ENCODE measurements at places on chromosomes 13 and 19.

DNA sequence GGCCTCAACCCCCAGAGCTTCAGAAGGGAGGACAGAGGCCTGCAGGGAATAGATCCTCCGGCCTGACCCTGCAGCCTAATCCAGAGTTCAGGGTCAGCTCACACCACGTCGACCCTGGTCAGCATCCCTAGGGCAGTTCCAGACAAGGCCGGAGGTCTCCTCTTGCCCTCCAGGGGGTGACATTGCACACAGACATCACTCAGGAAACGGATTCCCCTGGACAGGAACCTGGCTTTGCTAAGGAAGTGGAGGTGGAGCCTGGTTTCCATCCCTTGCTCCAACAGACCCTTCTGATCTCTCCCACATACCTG, 969 bp upstream of the CEACAM5 start:
- no peak for DNase-seq

DNA sequence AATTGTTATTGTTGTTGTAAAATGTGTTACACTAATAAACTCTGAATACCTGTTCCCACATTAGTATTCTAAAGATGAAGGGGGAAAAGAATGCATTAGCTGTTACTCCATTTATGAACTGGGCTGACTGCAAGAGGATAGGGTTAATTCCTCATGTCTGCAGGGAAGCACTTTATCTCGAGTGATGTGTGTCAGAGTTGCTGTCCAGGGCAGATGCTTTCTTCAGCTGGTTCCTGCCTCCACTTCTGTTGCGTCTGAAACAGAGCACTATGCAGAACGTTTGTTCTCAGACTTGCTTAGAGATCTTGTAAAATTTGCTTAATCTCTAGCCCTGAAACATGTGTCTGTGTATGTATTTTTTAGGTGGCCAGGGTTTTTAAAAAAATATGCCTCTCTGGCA, 318.8 kb downstream of the SPRY2 start:
- no peak for DNase-seq

DNA sequence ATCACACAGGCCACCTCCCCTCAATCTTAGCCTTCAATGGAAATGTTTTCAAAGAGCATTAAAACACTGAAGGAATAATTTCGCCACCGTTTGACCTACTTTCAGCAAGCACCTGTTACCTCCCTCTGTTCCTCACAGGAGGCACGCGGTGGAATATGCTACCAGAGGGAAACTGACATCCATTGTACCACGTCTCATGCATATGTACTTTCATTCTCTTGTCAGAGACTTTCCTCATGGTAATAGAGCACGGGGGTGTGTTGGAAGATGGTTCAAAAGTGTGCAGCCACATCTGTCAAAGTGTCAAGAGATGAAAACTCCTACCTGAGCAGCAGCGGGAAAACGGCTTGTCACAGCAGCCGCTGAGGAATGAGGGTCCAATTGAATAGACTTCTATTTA, 143.4 kb downstream of the NALCN start:
- no peak for DNase-seq

GRCh38 chr13:111644750-111645149, 324.3 kb downstream of the TEX29 start:
- no peak for DNase-seq

DNA sequence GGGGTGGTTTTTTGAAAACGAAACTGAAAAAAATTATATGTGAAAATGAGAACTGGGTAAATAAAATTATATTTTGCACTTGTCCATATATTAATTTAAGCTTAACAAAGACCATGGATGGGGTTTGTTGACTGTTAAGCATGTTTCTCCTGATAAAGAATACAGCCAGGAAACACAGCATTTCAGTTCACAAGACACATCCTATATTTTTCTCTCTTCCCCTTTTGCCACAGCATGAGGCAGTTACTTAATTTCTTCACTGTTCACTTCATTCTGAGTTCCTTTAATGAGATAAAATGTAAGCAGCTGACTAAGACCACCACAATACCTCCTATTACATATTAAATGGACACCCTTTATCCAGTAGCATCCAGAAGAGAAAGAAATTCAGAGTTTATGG, 64.0 kb downstream of the RXFP2 start:
- peak; percentile 65 for DNase-seq

DNA sequence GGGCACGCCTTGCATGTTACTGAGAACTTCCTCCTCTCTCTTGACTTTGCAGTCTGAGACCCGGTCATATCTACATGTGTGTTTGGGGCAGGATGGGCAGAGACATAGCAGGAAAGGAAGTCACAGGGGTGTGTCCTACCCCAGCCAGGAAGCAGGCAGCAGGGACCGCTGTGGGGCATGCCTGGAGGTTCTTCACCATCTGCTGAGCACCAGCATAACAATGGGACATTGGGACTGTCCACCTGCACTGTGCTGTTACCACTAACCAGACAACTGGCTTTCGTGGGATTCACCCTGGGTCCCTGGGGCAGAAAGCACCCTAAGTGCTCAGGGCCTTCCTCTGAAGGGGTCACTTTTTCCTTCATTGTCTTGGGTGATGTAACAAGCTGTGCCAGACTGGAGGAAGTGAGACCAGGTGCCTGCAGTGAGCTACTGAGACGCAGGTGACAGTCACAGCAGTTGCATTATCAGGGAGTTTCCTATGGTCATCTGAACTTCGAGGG, 2.6 kb upstream of the HAUS5 start:
- DNase-seq: peak; percentile 40

GRCh38 chr13:48006396-48006795, 5.3 kb upstream of the SUCLA2 start:
- no peak for DNase-seq

DNA sequence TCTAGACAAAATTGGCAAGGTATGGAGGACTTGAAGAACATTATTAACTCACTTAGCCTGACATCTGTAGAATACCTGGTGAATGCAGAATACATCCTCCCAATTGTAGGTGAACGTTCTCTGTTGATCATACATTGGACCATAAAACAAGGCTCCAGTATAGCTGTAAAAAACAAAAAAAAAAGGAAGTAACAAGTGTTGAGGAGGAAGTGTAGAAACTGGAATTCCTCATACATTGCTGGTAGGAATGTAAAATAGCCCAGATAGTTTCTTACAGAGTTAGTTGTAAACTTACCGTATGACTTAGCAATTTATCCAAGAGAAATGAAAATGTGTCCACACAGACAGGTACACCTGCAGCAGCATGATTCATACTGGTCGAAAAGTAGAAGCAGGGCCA, 44.8 kb downstream of the TSSK6 start:
- peak; percentile 55 for DNase-seq

GRCh38 chr19:28885965-28886364, 327.0 kb downstream of the UQCRFS1 start:
- no peak for DNase-seq

DNA sequence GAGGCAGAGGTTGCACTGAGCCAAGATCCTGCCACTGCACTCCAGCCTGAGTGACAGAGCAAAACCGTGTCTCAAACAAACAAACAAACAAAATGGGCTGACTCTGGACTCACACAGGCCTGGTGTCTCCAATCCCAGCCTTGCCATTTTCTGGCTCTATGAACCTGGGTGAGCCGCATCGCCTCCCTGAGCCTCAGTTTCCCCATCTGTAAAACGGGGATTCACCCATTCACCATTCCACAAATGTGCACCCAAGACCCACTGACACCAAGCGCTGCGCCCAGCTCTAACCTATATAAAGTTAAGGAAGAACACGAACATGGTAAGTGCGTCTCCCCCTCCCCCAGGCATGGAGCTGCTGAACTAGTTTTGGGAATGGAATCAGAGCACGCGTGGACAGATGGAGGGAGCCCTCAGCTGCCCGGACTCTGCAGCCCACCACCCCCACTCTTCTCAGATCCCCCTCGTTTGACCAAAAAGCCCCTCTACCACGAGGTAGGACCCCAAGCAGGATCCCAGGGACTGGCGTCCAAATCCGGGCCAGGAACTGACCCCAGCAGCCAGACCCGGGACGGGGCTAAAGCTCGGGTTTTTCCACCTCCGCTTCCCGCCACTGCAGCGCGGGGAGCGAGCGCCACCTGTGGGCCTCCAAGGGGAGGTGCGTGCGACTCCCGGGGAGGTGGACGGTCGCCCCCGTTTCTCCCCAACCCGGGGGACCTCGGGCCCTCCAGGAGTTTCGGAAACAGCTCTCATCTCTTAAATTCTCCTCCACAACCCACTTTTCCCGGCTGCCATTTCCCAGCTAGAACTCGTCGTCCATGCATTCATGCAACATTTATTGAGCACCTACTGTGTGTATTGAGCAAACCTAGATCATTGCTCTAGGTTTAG, 33.0 kb upstream of the ADGRE5 start:
- DNase-seq: peak; percentile 41

- no peak for DNase-seq
Observed at GRCh38 chr19:13275016-13275722, 125.0 kb downstream of the IER2 start.

DNA sequence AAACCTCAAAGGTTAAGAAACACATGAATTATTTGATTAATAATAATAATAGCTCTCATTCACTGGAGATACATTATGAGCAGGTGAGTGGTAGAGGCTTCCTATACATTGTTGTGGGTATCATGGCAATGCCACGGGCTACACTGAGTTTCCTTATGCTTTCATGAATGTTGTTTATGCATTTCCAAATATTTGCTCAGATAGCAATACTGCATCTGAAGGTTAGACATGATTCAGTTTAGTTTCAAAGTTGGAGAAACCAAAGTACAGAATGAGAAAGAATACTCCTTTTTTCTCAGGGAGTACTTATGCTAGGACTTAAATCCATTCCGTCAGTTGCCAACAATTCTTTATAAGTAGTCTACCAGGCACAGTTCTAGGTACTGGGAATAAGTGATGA, 108.5 kb downstream of the FRY start:
- DNase-seq: no peak

DNA sequence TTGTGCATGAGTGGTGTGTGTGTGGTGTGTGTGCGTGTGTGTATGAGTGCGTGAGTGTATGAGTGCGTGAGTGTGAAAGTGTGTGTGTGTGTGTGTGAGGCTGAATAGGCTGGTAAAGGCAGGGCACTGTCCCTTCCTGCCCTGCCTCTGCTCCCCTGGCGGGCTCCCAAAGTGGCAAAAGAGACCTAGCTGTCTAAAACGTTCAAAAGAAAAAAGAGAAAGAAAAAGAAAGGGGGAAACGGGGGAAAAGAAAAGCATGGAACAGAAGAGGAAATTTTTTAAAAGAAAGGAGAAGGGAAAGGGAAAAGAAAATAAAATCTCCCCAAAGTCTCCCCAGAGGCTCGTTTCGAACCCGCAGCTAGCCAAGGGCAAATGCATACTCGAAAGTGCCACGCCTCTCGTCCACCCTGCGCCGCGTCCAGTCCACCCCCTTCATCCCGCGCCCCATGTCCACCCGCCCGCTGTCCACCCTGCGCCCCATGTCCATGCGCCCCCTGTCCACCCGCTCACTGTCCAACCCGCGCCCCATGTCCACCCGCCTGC, 37.0 kb upstream of the FLT1 start:
- peak; percentile 22 for DNase-seq

GRCh38 chr13:40665126-40666044, 1.1 kb downstream of the FOXO1 start:
- peak; percentile 39 for DNase-seq

DNA sequence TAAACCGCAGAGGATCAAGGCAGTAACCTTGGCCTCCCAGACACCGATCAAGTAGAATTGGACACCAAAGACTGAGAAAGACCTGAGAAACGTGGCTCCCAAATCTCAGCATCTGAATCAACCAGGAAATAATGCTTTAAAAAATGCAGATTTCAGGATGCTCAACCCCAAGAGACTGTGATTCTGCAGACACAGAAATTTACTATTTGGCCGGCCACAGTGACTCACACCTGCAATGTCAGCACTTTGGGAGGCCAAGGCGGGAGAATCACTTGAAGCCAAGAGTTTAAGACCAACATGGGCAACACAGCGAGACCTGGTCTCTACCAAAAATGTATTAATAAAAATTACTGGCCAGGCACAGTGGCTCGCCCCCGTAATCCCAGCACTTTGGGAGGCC, 6.2 kb downstream of the ABCC4 start:
- DNase-seq: no peak

DNA sequence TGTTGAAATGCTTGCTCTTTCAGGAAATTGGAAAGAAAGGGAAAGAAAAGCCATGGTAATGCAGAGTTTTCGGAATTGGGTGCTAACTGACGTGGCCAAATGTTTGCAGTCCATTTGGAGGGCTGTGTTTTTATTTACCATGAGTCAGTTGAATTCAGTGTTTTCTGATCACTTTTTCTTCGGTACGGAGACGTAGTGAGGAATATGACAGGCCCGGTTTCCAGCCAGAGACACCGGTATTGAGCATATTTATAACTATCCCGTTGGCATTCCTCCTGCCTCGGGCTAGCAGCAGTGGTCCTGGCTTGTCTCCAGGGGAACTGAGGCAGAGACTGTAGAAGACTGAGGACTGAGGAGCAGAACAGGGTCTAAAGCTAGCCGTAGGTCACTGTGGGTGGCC, 1.0 kb downstream of the CDC16 start:
- no peak for DNase-seq

DNA sequence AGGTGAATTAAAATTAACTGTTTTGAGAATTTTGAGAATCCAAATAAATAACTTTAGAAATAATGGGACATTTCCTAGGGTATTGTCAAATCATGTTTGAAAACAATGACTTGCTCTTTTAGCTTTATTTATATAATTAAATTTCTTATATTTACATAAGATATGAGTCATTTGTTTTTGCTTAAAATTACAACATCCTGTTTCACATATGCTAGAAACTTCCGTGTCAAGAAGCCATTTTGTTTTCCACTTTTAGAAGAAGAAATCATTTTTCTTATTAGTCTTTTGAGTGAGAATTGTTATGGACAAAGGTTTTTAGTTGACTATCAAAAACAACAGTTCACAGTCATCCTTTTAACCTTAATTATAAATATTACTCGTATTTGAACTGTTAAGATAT, 48.2 kb downstream of the DPY19L3 start:
- peak; percentile 1 for DNase-seq

DNA sequence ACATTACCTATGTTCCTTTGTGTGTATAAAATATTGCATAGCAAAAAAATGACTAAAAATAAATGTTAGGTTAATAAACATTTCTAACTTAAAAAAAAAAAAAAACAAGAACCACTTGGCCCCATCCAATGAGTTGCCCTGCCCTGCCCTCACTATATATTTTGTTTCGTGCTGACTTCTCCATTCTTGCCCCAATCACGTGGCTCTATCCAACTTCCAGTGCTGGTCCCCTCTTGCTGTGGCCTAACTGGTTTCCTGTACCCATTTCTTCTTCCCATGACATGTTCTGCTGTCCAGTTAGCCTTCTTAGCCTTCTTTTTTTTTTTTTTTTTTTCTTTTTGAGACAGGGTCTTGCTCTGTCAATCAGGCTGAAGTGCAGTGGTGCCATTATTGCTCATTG, 151.6 kb downstream of the FOXO1 start:
- peak; percentile 13 for DNase-seq

- DNase-seq: no peak
Observed at GRCh38 chr13:19763618-19764017, 19.1 kb downstream of the PSPC1 start.

DNA sequence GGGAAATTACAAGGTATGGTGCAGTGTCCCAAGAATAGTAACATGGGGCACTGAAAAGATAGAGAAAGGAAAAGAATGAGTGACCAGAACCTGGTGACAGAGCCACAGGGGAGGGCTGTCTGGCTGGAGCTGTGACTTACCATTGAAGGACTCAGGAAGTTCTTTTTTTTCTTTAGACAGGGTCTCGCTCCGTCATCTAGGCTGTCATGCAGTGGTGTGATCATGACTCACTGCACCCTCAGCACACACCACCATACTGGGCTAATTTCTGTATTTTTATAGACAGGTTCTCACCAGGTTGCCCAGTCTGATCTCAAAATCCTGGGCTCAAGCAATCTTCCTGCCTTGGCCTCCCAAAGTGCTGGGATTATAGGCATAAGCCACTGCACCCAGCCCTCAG, 8.8 kb upstream of the CPB2 start:
- peak; percentile 94 for DNase-seq

GRCh38 chr19:50190439-50190891, 13.0 kb upstream of the MYH14 start:
- no peak for DNase-seq

- DNase-seq: no peak
Observed at GRCh38 chr19:43814663-43815352, 12.3 kb upstream of the ZNF283 start.
